Esophagus squamous epithelium (tissue), 5 donors: ENCODE measurements at places on chromosomes 13 and 19. TPM values are rescaled to one million over a fixed set of nuclear protein-coding genes. Genes with fewer than 3 reads are reported as not detected.
A peak's percentile ranks its signal among the peaks of the same experiment; 100 is the strongest.

Gene INSL3
- total RNA-seq = not detected

- DNase-seq = no peak
- H3K4me3 ChIP-seq = no peak overlapping the region
- H3K27me3 ChIP-seq = no peaks in the 10 kb centered on the region
- no peaks in the 10 kb centered on the region for H3K4me1 ChIP-seq
- no peak overlapping the region for H3K27ac ChIP-seq
Measured at GRCh38 chr19:42657556-42657955, 62.8 kb upstream of the CEACAM8 start.

DNA sequence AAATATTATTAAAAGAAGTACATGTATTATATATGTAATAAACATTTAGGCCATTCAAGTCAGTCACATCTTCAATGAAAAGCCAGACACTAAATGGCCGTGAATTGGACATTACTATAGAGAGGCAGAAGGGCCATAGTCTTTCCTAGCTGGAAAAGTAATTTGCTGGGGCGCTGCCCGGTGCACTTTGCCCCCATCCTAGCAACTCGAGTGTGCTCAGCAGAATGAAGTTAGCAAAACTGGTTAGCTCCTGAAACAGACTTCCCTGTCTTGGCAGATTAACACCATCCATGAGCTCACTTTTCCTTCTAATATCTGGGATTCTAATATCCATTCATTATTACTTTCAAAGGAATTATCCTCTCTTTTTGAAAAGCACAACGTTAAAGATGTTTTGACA is 2.8 kb upstream of the SPRYD7 start:
- no peak overlapping the region for H3K27ac ChIP-seq
- peaks cover 49% of the 10 kb centered on the region for H3K4me1 ChIP-seq
- no peaks in the 10 kb centered on the region for H3K36me3 ChIP-seq
- H3K4me3 ChIP-seq = no peak overlapping the region

Gene CYP2A6
- total RNA-seq = not detected

- peaks cover 25% of the 10 kb centered on the region for H3K4me1 ChIP-seq
- DNase-seq = no peak
- H3K27ac ChIP-seq = no peak overlapping the region
- peaks cover 48% of the 10 kb centered on the region for H3K36me3 ChIP-seq
- H3K27me3 ChIP-seq = no peaks in the 10 kb centered on the region
- no peak overlapping the region for H3K4me3 ChIP-seq
Measured at GRCh38 chr19:10114651-10115391, 3.3 kb downstream of the P2RY11 start.

DNA sequence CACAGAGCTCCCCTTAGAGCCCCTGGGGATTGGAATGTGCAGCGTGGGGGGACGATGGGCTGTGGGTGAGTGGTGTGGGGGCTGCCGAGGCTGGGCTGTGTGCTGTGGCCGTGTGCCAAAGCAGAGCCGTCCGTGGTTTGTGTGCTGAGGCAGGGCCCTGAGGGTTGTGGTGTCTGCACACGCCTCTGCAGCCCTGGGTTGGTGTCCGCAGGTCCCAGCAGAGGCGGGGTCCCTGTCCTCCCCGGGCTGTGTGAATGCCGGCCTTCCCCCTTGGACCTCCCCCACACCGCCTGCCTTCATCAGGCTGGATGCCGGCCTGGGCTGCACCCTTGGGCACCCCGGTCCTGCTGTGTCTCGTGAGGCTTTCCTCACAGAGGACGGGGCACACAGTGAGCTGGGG is 26.1 kb downstream of the DOT1L start:
- H3K4me3 ChIP-seq = no peak overlapping the region
- H3K36me3 ChIP-seq = peaks cover 20% of the 10 kb centered on the region
- peaks cover 44% of the 10 kb centered on the region for H3K4me1 ChIP-seq
- H3K27me3 ChIP-seq = no peaks in the 10 kb centered on the region

DNA sequence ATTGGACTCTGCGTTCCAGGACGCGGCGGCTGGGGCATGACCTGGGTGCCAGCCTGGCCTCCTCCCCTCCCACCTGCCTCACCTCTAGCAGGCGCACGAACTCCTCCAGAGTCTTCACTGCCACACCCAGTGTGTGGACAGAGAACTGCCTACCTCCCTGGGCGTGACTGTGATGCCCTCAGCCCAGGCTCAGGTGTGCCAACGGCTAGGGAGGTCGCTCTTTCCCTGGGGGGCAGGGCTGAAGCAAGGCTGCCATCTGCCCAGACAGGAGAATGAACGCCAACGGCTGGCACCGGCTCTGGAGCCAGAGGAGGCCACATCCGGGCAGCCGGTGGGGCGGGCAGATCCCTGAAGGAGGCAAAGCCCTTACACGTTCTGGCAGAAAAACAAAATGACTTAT is 11.3 kb downstream of the NANOS3 start:
- H3K27me3 ChIP-seq = no peaks in the 10 kb centered on the region
- no peak overlapping the region for H3K4me3 ChIP-seq
- H3K27ac ChIP-seq = peak overlapping the region; percentile 89
- no peak for DNase-seq
- H3K36me3 ChIP-seq = no peaks in the 10 kb centered on the region
